Memory B cell (primary cell): ENCODE measurements at places on chromosomes 12 and 14.
A peak's percentile ranks its signal among the peaks of the same experiment; 100 is the strongest.

DNA sequence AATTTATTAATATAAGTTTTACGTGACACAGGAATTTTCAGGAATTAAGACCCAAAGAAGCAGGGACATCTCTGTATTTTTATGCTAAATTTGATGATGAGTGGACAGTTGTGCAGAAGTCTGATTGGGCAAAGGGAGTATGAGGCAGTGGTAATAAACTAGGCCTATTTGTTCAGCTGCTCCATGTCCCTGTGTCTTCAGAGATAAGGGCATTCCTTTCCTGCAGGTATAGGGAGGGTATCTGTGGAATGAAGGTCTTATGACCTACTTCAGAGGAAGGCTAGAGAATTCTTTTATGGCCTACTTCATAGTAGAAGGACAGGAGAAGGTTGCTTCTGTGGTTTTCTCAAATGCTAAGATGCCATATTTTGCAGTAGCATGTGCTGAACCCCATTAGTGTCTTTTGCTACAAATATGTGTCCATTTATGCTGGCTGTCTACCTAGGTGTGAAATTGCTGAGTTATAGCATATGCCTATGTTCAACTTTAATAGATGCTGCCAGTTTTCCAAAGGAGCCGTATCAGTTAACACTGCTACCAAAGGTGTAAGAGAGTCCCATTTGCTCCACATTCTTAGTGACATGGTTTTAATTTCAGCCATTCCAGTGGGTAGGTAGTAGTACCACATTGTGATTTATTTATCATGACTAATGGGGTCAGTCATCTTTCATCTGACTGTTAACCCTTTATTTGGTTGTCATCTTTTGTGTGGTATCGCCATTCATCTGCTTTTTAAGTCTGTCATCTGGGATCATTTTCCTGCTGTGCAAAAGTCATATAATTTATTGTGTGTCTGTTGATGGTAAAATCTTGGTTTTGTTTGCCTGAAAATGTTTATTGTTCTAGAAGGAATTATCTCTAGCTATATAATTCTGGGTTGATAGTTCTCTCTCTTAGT, 410.7 kb upstream of the RGS6 start:
- H3K27me3 ChIP-seq, result no peaks in the 10 kb centered on the region
- H3K4me3 ChIP-seq, result no peak overlapping the region
- H3K27ac ChIP-seq, result no peak overlapping the region
- H3K4me1 ChIP-seq, result peaks cover 23% of the 10 kb centered on the region
- DNase-seq, result no peak

- no peak for DNase-seq
- H3K4me1 ChIP-seq, result no peaks in the 10 kb centered on the region
- H3K27me3 ChIP-seq, result no peaks in the 10 kb centered on the region
- no peak overlapping the region for H3K4me3 ChIP-seq
- peaks cover 37% of the 10 kb centered on the region for H3K36me3 ChIP-seq
- H3K27ac ChIP-seq, result no peak overlapping the region
Observed at GRCh38 chr12:3631759-3632158, 121.2 kb downstream of the CRACR2A start.

GRCh38 chr12:127268706-127269425, 998.1 kb upstream of the TMEM132C start:
- no peaks in the 10 kb centered on the region for H3K27me3 ChIP-seq
- H3K27ac ChIP-seq, result no peak overlapping the region
- no peak overlapping the region for H3K4me3 ChIP-seq
- no peaks in the 10 kb centered on the region for H3K4me1 ChIP-seq

DNA sequence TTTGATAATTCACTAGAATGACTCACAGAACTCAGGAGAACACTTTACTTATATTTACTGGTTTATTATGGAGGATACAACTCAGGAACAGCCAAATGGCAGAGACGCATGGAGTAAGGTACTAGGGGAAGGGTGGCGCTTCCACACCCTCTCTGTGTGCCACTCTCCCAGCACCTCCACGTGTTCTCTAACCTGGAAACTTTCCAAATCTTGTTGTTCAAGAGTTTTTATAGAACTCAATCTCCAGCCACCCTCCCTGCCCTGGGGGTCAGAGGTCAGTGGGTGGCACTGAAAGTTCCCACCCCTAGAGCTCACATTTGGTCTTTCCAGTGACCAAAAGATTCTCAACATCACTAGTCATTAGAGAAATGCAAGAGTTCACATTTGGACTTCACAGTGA, 13.2 kb downstream of the TRIM9 start:
- no peak for DNase-seq
- no peaks in the 10 kb centered on the region for H3K36me3 ChIP-seq
- H3K4me3 ChIP-seq, result no peak overlapping the region
- no peak overlapping the region for H3K27ac ChIP-seq

GRCh38 chr12:75977590-75977951, 54.0 kb downstream of the PHLDA1 start:
- H3K4me1 ChIP-seq, result peaks cover 12% of the 10 kb centered on the region
- no peak for DNase-seq
- H3K27me3 ChIP-seq, result no peaks in the 10 kb centered on the region
- H3K36me3 ChIP-seq, result no peaks in the 10 kb centered on the region
- H3K4me3 ChIP-seq, result no peak overlapping the region
- peak overlapping the region; percentile 69 for H3K27ac ChIP-seq

- H3K4me1 ChIP-seq, result no peaks in the 10 kb centered on the region
- peaks cover 3% of the 10 kb centered on the region for H3K36me3 ChIP-seq
- no peak overlapping the region for H3K4me3 ChIP-seq
- H3K27ac ChIP-seq, result no peak overlapping the region
- DNase-seq, result no peak
- H3K27me3 ChIP-seq, result peaks cover 6% of the 10 kb centered on the region
Observed at GRCh38 chr14:76776428-76777251, 15.4 kb downstream of the VASH1 start.

GRCh38 chr12:116406529-116406928, 129.0 kb upstream of the MED13L start:
- H3K36me3 ChIP-seq, result no peaks in the 10 kb centered on the region
- H3K4me3 ChIP-seq, result no peak overlapping the region
- H3K4me1 ChIP-seq, result peaks cover 9% of the 10 kb centered on the region

DNA sequence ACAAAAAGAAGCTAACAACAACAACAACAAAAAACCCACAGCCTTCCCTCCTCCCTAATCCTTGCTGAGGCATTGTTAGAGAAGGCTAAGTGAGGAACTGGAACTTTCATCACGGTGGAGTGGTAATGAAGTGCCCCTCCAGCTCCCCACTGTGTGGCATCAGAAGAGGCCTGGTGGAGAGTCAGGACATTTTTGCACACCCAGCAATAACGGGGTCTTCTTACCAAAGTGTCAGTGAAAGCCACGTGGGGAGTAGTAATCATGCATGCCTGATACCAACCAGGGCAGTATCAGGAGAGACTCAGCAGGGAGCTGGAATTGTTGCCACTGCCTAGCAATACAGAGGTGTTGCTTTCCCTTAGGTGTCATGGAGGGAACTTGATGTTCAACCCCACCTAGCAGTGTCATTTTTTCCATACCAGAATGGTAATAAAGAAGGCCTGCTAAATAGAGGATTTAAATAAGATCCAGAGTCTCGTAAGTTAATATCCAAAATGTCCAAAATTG, 299.7 kb upstream of the RGS6 start:
- H3K4me3 ChIP-seq, result no peak overlapping the region
- no peak overlapping the region for H3K27ac ChIP-seq
- H3K36me3 ChIP-seq, result peaks cover 52% of the 10 kb centered on the region
- no peaks in the 10 kb centered on the region for H3K4me1 ChIP-seq
- no peaks in the 10 kb centered on the region for H3K27me3 ChIP-seq

- no peak for DNase-seq
- no peaks in the 10 kb centered on the region for H3K27me3 ChIP-seq
- peaks cover 14% of the 10 kb centered on the region for H3K36me3 ChIP-seq
- H3K4me1 ChIP-seq, result peaks cover 13% of the 10 kb centered on the region
- H3K27ac ChIP-seq, result no peak overlapping the region
Observed at GRCh38 chr12:120813588-120814153, 88.0 kb downstream of the ACADS start.

GRCh38 chr14:68857516-68858070, 64.7 kb upstream of the ZFP36L1 start:
- H3K4me1 ChIP-seq, result peaks cover 3% of the 10 kb centered on the region
- peaks cover 3% of the 10 kb centered on the region for H3K27me3 ChIP-seq
- H3K36me3 ChIP-seq, result peaks cover 3% of the 10 kb centered on the region
- no peak overlapping the region for H3K4me3 ChIP-seq
- no peak for DNase-seq

- no peak for DNase-seq
- H3K4me1 ChIP-seq, result peaks cover 25% of the 10 kb centered on the region
- no peak overlapping the region for H3K4me3 ChIP-seq
- H3K27ac ChIP-seq, result no peak overlapping the region
- no peaks in the 10 kb centered on the region for H3K27me3 ChIP-seq
Observed at GRCh38 chr12:69527506-69528272, 57.5 kb downstream of the FRS2 start.

DNA sequence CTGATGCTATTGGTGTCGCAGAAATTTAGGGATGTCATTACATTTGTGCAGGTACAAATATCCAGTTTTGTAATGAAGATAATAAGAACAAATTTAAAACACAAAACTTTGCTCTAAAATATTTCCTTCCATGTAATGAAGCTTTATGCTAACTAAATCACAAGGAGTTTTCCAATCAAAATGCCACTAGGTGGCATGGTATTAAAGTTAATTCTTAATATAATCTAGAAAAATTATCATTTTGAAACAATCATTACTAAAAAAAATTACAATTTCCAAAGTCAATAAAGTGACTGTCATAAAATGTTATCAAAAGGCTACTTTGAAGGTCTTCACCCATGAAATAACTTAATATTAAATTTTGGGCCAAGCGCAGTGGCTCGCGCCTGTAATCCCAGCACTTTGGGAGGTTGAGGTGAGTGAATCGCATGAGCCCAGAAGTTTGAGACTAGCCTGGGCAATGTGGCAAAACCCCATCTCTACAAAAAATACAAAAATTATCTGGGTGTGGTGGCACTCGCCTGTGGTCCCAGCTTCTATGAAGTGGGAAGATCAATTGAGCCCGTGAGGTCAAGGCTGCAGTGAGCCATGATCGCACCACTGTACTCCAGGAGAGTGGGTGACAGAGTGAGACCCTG, 77.4 kb downstream of the KIF21A start:
- H3K27ac ChIP-seq, result no peak overlapping the region
- no peaks in the 10 kb centered on the region for H3K27me3 ChIP-seq
- H3K4me3 ChIP-seq, result no peak overlapping the region
- no peaks in the 10 kb centered on the region for H3K36me3 ChIP-seq
- no peak for DNase-seq

- no peak for DNase-seq
- H3K4me1 ChIP-seq, result peaks cover 12% of the 10 kb centered on the region
Observed at GRCh38 chr12:122917507-122918121, 21.7 kb upstream of the VPS37B start.

GRCh38 chr12:111034886-111035577, 114.7 kb upstream of the MYL2 start:
- peak overlapping the region; percentile 67 for H3K4me3 ChIP-seq
- no peak overlapping the region for H3K27ac ChIP-seq
- peaks cover 3% of the 10 kb centered on the region for H3K36me3 ChIP-seq
- peaks cover 15% of the 10 kb centered on the region for H3K4me1 ChIP-seq
- DNase-seq, result no peak

- no peak overlapping the region for H3K27ac ChIP-seq
- peaks cover 2% of the 10 kb centered on the region for H3K36me3 ChIP-seq
- no peak for DNase-seq
- peaks cover 9% of the 10 kb centered on the region for H3K27me3 ChIP-seq
- H3K4me1 ChIP-seq, result peaks cover 2% of the 10 kb centered on the region
- H3K4me3 ChIP-seq, result no peak overlapping the region
Observed at GRCh38 chr12:131882804-131883520, 11.5 kb upstream of the ULK1 start.

GRCh38 chr14:32202491-32202997, 525 bp downstream of the RNU6-8 start:
- no peaks in the 10 kb centered on the region for H3K36me3 ChIP-seq
- peak overlapping the region; percentile 99 for H3K27ac ChIP-seq
- no peak for DNase-seq
- H3K27me3 ChIP-seq, result no peaks in the 10 kb centered on the region

DNA sequence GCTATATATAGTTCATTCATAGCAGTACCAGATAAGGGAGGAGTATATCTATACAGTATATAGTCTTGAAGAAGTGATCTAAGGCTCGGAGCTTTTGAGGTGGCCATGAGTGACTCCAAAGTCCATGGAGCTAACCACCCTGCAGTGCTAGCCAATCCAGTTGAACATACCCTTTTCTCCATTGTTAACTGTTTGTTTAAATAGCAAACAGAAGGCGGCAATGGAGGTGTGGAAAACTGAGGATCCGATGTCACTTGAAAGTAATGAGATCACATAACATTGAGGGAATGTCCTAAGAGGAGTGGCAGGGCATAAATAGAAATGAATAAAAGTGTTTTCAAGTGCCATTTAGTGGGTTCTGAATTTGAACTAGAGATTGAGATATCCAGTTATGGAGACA, 12.4 kb upstream of the SNAPC1 start:
- no peaks in the 10 kb centered on the region for H3K27me3 ChIP-seq
- H3K4me3 ChIP-seq, result peak overlapping the region; percentile 17
- H3K27ac ChIP-seq, result no peak overlapping the region
- H3K36me3 ChIP-seq, result peaks cover 9% of the 10 kb centered on the region
- peaks cover 19% of the 10 kb centered on the region for H3K4me1 ChIP-seq

DNA sequence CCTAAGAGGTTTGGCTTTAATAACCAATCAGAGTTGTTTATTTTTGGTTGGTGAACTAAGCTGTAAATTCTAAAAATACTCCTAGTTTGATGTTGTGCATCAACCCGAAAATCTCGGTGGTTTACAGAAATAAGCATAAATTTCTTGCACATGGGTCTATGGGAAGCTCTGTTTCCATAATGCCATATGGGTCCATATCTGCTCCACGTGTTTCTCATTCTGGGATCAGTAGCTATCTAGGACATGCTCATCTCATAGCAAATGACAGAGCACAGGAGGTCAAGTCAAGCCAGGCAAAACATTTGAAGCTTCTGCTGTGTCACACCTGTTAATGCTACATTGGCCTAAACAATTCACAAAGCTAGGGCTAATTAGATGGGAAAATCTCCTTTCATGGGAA, 23.1 kb downstream of the NUP37 start:
- DNase-seq, result no peak
- H3K4me1 ChIP-seq, result no peaks in the 10 kb centered on the region
- H3K27ac ChIP-seq, result no peak overlapping the region
- no peaks in the 10 kb centered on the region for H3K27me3 ChIP-seq
- H3K36me3 ChIP-seq, result peaks cover 13% of the 10 kb centered on the region
- no peak overlapping the region for H3K4me3 ChIP-seq

- H3K36me3 ChIP-seq, result peaks cover 2% of the 10 kb centered on the region
- no peaks in the 10 kb centered on the region for H3K4me1 ChIP-seq
- H3K27me3 ChIP-seq, result peaks cover 17% of the 10 kb centered on the region
- no peak for DNase-seq
- H3K4me3 ChIP-seq, result no peak overlapping the region
- H3K27ac ChIP-seq, result no peak overlapping the region
Observed at GRCh38 chr14:101494826-101495225, 66.5 kb upstream of the DIO3 start.
